ENCODE measurements at places on chromosomes 6 and 20.

DNA sequence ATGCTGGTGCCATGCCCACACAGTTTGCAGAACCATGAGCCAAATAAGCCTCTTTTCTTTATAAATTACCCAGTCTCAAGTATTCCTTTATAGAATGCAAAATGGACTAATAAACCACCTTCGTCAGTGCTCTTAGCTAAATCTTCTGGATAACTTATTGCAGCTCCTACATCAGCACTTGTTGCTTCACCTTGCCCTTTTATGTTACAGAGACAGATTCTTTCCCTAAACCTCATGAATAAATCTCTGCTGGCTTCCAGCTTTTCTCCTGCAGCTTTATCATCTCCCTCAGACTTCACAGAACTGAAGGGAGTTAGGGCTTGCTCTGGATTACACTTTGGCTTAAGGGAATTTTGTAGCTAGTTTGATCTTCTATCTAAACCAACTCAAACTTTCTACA, 22.6 kb downstream of the NUP153 start:
- DNase-seq = no peak

DNA sequence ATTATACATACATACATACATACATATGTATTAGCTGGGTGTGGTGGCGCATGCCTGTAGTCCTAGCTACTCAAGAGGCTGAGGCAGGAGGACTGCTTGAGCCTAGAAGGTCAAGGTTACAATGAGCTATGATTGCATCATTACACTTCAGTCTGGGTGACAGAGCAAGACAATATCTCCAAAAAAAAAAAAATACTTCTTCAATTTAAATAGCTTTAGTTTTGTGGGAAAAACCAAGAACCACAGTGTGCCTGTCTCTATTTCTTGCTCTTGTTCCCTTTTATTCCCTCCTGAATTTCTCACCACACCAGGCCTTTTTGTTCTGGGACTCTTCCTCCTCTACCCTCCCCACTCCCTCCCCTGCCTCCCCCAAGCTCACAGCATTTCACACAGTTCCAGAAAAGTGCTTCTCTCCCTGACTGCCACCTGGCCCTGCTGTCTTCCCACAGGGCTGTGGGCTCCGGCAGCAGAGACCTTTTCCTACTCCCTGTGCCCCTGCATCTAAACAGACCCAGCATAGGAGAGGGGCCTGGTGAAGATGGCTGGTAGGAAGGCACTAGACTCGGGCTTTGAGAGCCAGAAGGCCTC, 1.3 kb downstream of the C20orf203 start:
- DNase-seq = no peak

DNA sequence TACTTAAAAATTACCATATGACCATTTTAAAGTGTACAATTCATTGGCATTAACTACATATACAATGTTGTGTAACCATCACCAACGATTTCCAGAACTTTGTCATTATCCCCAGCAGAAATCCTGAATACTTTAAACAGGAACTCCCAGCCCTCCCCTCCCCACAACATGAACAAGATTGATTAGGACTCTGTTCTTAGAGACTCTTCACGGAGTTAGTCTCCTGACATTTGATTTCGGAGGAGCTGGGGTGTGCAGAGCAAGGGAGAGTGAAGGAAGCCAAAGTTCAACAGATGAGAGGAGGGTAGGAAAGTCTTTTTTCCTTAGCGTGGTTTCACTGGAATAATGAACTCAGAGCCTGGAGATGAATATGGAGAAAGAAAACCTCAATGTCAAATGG, 17.2 kb upstream of the QKI start:
- DNase-seq = no peak

DNA sequence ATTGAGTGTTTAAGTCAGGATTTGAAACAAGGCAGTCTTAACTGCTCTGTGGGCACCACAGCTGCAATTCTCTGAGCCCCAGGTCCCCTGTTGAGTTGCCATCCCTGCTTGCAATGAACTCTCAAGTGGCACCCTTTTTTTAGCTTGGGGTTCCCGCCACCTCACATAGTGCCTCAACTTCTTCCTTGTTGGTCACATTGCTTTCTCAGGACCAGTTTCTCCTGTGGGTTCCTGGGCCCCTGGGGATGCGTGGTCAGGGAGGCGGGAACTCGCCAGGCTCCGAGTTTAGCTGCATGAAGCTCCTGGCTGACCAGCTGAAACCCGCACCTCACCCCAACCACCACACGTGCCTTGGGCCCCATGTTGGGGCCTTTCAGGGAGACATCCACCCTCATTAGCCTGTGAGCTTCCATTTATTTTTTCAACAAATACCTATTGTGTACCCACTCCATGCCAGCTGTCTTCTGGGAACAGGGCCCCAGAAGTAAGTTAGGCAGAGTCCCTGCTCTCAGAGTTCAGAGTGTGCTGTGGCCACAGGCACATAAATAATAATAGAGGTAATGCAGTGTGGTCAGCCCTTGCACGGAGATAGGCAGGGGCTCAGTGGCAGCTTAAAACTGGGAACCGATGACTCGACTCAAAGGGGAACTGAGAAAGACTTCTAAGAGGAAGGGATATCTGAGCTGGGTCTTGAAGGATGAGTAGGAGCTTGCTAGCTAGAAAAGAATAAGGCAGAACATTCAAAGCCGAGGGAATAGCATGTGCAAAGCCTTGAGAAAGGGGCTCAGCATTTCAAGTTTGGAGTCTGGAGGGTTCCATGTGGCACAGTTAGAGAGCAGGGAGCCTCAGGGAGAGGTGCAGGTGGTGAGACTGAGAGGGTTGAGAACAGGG, 33.9 kb upstream of the FAM83D start:
- no peak for DNase-seq

DNA sequence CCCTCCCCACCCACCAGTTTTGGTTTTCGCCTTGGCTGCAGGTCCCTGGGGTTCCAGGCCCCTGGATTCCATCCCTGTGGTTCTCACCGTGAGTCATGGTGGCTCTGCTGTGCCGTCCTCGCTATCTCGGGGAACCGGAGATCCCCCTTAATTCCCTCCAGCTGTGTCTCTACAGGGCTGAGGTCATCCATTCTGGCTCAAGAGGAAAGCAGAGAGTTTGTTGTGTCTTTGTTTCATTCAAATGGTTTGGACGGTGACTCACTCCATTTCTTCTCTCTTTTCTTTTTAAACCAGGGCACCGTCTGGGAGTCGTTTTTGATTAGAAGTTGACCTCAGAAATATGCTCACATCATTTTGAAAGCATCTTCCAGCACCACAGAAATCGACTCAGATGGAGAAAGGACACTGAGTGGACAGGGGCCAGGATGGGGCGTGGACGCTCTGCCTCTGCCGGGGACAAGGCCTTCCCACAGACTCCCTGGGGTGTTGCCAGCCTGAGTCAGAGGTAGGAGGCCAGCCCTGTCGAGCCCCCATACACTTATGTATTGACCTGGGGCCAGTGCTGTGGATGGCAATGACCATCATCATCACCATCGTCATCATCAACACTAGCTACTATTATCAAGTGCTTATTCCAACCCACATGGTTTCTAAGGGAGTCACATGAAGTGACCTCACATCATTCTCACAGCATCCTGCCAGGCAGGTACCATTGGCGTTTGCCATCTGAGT, 176.2 kb downstream of the NFATC2 start:
- DNase-seq = no peak

GRCh38 chr20:50658804-50659380, 32.5 kb downstream of the RIPOR3 start:
- DNase-seq = no peak

DNA sequence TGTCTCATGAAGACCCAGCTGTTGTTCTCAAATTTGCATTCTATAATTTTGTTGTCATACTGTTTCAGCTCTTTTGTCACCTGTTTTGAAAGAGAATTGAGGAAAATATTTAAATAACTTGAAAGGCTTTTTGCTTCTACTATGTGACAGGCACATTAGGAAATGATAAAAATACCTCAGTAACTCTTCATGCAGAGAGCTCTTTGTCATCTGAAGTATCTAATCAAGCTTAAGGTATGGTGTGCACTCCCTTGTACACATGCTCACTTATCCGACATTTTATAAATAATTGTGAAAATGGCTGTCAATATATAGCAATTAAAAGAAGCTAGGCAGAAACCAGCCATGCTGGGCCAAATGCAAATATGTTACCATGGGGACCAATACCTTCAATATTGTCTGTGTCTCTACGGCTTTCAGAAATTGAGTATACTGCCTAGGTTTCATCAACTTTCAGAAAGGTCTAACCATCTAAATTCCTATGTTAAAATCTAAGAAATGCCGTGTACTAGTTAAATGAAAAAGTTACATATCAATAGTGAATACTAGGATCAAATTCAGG, 349.0 kb downstream of the RNGTT start:
- DNase-seq = no peak

DNA sequence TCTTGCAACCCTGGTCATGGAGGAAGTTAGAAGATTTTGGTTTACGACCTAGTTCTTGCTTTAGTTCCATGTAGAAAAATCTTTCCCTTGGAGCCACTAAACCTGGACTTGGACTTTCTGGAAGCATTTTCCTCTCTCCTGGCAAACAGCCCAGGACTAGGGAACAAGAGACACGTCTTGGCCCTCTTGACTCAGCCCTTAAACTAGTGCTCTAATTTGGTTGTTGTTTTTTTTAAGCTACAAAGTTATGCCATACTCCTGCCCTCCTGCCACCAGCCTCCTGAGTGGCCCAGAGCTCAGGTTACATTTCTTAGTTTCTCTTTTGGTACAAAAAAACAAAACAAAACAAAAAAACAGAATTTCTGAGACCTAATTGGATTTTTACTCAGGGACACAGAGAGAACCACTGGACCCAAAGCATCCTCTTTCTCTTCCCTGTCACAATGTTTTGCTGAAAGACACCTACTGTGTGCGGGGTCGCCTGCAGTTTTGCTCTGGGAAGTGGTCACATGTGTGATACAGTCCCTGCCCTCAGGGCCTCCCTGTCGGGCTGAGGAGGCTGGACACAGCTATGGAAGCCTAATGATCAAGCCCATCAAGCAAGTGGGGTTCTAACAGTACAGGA, 32.3 kb upstream of the SCUBE3 start:
- DNase-seq = no peak

DNA sequence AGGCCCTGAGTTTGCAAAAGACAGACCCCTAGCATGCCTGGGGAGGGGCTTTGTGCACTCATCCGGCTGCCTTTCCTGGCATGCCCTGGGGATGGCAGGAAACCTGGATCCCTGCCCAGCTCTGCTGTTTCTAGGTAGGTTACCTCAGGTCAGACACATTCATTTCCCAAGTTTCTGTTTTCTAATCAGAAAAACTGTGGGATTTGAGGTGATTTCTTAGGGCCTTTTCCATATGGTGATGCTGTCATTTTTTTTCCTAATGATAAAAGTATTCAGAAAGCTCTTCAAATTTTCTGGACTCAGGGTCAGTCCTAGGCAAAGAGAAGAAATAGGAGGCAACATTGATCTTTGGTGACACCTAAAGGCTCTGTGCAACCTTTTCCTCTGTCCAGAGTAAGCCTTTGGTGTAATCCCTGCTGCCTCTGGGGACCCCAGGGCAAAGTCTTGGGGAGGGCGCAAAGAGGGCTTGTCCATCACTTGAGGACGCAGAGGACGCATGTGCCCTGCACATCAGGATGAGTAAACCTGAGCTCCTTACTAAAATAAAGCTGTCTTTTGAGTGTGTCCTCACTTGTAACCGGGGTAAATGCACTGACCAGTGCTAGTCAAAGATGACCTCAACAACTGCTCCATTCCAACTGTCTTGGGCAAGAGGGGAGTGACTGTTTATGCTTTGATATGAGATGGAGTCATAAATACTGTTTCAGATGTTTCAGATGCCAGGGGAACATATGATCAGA, 13.5 kb upstream of the TRAM2 start:
- DNase-seq = no peak

GRCh38 chr20:56453352-56453751, 15.1 kb upstream of the RTF2 start:
- no peak for DNase-seq

DNA sequence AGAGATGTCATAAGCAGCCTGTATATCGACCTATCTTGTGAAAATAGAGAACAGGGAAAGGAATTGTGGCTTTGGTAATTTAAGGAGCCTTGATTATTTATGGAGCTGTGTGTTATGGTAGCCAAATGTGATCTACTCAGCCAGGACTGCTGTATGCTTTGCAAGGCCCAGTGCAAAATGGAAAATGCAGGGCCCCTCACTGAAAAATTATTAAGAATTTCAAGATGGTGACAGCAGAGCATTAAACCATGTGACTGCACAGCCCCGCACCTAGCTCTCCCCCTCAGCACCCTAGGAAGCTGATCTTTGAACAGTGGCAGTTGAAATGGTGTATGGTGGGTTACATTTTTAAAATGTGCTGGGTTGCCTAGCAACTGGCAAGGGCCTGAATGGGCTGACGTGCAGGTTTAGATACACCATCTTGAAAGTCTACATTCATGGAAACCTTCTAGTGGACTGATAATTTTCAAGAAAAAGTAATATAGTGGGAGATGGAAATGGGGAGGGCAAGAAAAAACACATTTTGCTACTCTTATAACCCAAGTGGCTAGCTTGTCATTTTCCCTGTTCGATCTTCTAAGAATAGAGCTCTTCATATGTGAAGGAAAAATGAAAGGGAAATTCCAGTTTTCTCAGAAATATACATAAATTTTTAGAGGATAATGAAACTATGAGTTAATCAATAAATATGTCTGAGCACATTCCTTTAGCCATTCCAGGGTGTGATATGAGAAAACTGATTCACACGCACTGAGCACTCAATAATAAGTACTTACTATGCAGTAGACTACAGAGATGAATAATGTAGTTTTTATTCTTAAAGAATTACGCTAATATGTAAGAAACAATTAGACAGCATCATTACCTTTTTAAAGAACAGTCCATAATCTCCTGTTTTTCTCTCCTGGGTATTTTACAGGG, 208.0 kb downstream of the ARHGAP18 start:
- DNase-seq = no peak

DNA sequence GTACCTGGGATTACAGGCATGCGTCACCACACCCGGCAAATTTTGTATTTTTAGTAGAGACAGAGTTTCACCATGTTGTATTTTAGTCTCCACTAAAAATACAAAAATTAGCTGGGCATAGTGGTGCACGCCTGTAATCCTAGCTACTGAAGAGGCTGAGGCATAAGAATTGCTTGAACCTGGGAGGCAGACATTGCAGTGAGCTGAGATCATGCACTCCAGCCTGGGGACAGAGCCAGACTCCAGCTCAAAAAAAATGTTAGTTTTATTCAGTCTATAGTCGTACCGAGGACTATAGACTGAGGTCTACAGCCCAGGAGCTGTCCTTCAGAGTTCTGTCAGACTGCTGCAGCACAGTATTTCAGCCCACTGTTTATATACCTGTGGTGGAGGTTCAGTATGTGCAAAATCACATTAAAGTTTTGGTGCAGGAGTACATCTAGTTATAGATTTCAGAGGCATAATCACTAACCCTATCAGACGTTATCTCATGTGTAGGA, 3.6 kb upstream of the CASP8AP2 start:
- DNase-seq = no peak

GRCh38 chr6:25925876-25926275, 4.6 kb downstream of the SLC17A2 start:
- DNase-seq = no peak
